ENCODE measurements at places on chromosomes 11 and 22.

DNA sequence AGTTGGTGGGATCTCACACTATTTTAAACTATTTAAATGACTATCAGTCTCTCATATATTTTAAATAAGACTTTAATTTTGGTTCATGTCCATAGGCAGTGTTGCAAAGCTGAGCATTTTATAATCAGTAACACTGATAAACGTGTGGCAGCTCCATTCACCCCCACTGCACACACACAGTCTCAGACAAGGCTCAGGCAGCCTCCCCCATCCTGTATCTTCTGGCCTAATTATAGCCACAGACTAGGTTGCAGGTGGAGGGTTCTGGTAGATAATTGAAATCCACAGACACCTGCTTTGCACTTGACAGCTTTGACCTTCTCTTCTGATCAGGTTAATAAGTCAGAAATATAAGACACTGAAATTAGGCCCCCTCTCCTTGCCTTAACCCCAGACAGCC is 118.5 kb upstream of the LDLRAD3 start:
- no peak for DNase-seq

DNA sequence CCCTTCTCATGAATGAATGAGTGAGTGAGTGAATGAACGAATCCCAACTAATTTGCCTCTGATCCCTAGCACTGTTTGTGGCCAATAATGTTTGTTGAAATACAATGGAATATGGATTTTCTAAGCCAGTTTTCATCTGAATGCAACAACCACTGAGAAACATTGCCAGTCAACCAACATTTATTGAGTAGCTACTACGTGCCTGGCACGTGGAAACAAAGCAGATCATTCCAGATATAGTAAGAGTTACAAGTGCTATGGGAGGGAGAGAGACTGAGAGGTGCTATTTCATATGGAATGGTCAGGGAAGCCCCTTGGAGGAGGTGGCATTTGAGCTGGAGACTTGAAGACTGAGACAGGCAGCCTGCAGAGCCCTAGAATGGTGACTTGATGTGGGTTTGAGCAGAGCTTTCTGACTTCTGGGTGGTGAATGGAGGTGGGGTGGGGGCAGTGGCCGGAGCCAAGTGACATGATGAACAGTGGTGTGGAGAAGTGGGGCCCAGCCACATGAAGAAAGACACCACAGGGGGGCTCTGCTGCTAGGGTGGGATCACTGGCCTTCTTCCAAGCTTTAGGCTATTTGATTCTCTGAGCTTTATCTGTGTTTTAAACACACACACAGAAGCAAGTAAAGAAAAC is 35.1 kb upstream of the SMTN start:
- DNase-seq: no peak

- DNase-seq: no peak
Measured at GRCh38 chr11:134665571-134666270, 253.7 kb upstream of the B3GAT1 start.

DNA sequence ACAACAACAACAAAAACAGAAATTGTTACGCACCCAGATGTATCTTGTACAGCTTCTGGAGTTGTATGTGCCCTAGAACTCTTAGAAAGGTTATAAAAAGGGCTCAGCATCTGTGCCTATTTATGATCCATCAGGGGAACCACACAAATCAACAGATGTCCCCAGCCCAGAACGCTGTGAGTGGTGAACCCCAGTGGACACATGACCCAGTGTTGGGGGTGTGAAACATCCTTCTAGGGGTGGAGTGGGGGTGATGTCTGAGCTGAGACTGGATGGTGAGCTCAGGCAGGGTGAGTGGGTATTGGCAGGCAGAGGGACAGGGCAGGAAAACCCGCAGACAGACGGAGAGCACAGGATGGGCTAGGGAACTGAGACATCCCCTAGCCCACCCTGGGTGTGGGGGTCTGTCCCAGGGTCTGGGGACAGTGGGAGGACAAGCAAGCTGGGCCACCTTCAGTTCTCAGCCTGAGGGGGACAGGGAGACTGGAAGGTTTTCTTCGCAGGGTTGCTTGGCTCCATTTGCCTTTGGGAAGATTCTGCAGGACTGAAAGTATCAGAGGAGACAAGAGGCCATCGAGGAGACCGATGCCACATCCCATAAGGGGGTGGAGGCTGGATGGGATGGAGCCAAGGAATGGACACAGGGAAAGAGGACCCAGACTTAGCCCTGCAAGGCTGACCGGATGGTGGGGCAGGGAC is 5.8 kb upstream of the EMID1 start:
- DNase-seq: no peak

DNA sequence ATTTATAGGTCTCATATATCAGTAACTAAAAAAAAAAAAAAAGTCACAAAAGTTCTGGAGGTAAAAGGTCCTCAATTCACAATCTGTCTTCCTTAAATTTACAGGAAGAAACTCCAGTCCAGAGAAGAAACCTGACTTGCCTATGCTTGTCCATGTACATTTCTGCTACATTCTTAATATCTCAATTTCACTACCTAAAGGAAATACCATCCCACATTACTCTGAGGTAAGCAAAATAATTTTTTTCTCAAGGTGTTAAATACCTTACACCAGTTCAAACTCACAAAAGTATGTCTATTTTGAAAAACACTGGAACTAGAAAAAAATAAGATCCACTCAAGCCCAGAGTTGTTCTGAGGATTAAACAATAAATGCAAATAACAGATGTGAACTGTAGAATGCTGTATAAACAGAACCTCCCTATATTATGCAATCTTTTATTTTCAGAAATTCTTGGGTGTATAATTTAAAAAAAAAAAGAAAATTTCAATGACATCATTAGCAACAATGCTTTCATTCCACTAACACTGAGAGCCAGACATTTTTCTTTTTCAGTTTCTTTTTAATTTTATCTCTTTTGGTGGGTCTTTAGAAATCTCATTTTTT is 49.9 kb upstream of the GDPD4 start:
- no peak for DNase-seq

- no peak for DNase-seq
Measured at GRCh38 chr11:131371791-131372104, 1.3 kb downstream of the NTM start.
